H9 (cell line): ENCODE measurements at places on chromosomes 12 and 14. TPM values are rescaled to one million over a fixed set of nuclear protein-coding genes. Genes with fewer than 3 reads are reported as not detected.

MSRB3 gene
- total RNA-seq, result 1.1 and 1.3 TPM in 2 replicates

APOF gene
- total RNA-seq, result not detected in 2 replicates

TSPAN19 gene
- total RNA-seq, result not detected in 2 replicates

GRCh38 chr12:27852742-27853141 lies 72.7 kb upstream of the MANSC4 start:
- H3K27ac ChIP-seq, result no peak overlapping the region
- H3K27me3 ChIP-seq, result no peaks in the 10 kb centered on the region
- H3K4me1 ChIP-seq, result no peaks in the 10 kb centered on the region
- H3K36me3 ChIP-seq, result no peaks in the 10 kb centered on the region
- H3K4me3 ChIP-seq, result no peak overlapping the region

DNA sequence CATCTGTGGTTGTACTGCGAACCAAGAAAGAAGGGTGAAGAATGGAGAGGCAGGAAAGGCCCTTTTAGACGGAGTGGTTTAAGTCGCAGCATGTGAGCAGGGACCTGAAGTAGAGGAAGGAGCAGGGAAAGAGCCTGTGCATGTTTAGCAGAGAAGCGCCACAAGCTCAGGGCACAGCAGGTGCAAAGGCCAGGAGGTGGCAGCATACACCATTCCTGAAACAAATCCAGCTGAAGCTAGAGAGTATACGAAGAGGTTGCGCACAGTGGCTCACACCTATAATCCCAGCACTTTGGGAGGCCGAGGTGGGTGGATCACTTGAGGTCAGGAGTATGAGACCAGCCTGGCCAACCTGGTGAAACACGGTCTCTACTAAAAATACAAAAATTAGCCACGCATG lies 49.9 kb downstream of the HELB start:
- peaks cover 4% of the 10 kb centered on the region for H3K36me3 ChIP-seq
- no peak overlapping the region for H3K27ac ChIP-seq
- H3K27me3 ChIP-seq, result no peaks in the 10 kb centered on the region

DNA sequence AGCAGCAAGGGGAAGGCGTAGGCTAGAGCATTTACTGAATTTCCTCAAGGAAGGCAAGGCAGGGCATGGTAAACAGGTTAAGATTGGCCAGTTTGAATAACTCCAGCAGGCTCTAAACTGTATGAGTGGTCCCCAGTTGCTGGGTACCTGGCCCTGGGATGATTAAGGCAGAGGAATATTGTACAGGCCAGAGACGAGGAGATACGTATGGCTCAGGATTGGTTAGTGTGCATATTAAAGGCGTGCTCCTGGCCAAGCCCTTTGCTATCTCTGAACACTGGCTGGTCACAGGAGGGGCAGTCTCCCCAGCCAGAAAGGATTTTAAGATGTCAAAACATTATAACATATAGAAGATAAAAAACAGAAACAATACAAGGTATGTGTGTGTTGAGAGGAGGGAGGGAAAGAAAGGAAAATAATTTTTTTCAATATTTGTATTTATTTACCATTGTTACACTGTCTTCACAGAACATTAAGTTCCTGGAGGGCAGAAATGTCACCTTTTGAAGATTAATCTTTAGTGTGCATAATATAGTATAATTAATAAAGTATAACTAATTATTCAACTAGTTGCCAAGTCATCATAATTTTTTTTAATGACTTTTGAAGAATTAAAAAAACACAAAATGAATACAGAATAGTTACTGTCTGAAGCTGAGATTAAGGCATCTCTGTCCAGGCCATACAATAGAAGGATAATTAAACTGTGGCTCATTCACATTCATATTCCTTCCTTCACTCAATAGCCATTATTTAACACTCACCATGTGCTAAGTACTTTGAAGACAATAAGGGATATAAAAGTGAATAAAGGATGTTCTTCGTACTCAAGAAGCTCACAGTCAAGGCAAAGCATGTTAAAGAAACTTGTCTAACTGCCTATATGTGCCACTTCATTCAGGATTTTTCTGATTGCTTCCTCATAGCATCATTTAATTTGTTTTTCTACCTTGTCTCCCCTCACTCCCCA lies 41.9 kb downstream of the DCP1B start:
- no peak overlapping the region for H3K27ac ChIP-seq
- no peaks in the 10 kb centered on the region for H3K4me1 ChIP-seq
- no peak for DNase-seq
- peaks cover 12% of the 10 kb centered on the region for H3K36me3 ChIP-seq
- no peaks in the 10 kb centered on the region; the same call in 1 of the 2 replicates for H3K27me3 ChIP-seq
- H3K4me3 ChIP-seq, result no peak overlapping the region

DNA sequence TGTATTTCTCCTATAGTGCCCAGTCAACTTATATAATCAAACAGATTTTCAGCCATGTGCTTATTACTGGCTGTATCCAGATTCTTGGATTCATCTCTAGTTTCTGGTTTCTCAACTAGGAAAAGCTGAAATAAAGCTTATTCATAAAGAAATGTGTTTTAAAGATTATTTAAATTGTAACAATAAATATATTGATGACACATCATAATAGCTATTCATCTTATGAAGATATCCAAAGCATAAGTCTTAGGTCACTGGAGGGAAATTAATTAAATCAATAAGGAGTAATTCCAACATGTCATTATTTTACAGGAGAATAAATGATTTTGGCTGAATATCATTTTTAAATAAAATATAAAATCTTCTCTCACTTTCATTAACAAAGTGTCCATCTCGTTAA lies 32.1 kb upstream of the KRR1 start:
- no peak overlapping the region for H3K27ac ChIP-seq
- no peak for DNase-seq
- no peaks in the 10 kb centered on the region for H3K4me1 ChIP-seq
- no peaks in the 10 kb centered on the region for H3K36me3 ChIP-seq
- no peak overlapping the region for H3K4me3 ChIP-seq
- H3K27me3 ChIP-seq, result no peaks in the 10 kb centered on the region

DNA sequence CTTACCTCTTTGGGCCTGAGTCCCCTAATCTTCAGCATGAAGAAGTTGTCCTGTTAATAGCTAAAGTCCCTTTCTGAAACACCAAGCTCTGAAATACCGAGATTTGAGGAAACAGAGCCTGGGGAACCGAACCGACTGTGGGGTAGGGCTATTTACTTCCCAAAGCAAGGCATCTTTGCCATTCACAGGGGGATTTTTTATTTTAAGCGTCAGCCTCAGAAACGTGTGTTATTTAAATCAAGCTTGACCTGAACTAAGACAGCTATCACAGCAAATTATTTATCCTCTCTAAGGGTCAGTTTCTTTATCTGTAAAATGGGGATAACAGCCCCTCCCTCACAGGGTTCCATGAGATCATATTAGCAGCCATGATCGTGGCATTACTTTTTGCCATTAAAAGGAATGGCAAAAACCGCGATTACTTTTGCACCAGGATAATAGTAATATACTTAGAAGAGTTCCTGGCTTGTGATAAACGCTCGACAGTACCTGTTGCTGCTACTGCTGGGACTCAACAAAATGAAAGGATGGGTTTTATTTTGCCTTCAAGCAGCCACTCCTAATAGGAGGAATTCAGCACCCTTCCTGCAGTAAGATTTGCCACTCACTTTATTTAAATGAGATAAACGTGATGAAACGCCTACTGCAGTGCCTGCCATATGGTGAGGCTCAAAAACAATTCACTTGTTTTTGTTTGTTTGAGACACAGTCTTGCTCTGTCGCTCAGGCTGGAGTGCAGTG lies 1.3 kb upstream of the CORO1C start:
- H3K27ac ChIP-seq, result no peak overlapping the region
- peak overlapping the region; percentile 95 for H3K4me3 ChIP-seq
- H3K36me3 ChIP-seq, result 0 out of 2 replicates have a peak, but pooled peaks cover 1% of the 10 kb centered on the region
- no peaks in the 10 kb centered on the region for H3K27me3 ChIP-seq

DNA sequence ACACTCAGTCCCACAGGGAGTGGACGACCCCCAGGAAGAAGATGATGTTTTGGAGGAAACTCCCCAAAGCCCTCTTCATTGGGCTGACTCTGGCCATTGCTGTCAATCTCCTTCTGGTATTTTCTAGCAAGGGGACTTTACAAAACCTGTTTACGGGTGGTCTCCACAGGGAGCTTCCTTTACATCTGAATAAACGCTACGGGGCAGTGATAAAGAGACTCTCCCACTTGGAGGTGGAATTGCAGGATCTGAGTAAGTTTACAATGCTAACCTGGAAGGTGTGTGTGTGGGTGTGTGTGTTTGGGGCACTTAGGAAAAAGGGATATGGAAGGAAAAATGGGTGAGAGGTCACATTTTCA lies 416 bp downstream of the GALNT8 start:
- H3K4me1 ChIP-seq, result peaks cover 18% of the 10 kb centered on the region; the same call in 1 of the 2 replicates
- peak overlapping the region; percentile 80 for H3K27ac ChIP-seq
- DNase-seq, result peak; percentile 68
- peaks cover 2% of the 10 kb centered on the region; the same call in 2 of the 3 replicates for H3K36me3 ChIP-seq
